Sigmoid colon (tissue), 7 donors: ENCODE measurements at places on chromosomes 5 and 9. TPM values are rescaled to one million over a fixed set of nuclear protein-coding genes. Genes with fewer than 3 reads are reported as not detected.

Gene PIP5K1B
- total RNA-seq = 23.5 TPM

Gene PCDHB8
- total RNA-seq = 0.82 TPM

- peaks cover 81% of the 10 kb centered on the region for H3K36me3 ChIP-seq
- no peaks in the 10 kb centered on the region for H3K4me1 ChIP-seq
- peak overlapping the region; percentile 17 for H3K27ac ChIP-seq
- H3K27me3 ChIP-seq = no peaks in the 10 kb centered on the region
- no peak for DNase-seq
These were observed 115.8 kb downstream of the DPYSL3 start for GRCh38 chr5:147393874-147394672.

DNA sequence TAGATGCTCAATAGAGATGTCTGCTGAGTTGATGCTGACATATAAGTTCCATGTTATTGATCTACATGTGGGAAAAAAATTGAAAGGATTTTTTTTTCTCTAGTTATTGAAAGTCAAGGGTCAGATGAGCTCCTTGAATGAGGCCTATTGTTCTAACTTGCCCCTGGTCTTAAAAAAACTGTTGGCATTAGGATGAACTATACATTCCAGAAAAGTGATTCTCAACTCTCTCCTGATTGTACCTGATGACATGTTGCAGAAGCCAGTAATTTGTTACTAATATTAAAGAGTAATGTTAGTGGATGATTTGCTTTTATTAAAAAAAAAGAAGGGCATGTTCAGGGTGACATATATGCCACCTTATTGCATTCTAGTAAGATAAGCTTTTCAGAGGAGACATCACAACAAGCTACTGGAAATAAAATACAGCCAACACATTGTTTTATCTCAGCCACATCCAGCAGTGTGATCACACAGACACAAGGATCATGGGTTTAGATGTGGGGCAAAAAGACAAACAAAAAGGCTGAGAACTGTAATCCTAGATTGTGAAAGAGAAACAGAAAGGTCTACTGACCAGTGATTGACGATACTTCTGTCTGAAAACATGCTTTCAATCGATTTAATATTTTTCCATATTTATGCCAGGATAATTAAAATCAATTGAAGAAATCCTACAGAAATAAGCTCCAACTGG lies 1314.1 kb upstream of the C9orf72 start:
- DNase-seq = no peak
- no peak overlapping the region for H3K4me3 ChIP-seq
- H3K27ac ChIP-seq = no peak overlapping the region

Gene AK6
- 34.1 TPM for total RNA-seq

DNA sequence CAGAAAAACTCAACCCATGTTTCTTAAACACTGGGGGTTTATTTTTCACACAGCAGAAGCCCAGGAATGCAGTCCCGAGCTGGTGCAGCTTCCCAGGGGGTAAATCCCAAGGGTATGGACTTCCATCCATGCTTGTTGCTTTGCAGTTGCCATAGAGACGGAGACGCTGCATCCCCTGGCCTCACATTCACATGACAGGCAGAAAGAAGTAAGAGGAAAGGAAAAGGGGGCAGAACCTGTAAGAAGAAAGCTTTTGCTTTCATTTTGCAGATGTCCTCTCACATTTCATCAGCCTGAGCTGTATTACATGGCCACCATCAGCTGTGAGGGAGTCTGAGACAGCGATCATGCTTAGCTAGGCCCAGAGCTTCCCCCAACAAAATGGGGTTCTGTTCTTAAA lies 321.0 kb downstream of the AGTPBP1 start:
- no peaks in the 10 kb centered on the region for H3K36me3 ChIP-seq
- no peak overlapping the region for H3K27ac ChIP-seq
- no peak for DNase-seq
- no peaks in the 10 kb centered on the region for H3K4me1 ChIP-seq

DNA sequence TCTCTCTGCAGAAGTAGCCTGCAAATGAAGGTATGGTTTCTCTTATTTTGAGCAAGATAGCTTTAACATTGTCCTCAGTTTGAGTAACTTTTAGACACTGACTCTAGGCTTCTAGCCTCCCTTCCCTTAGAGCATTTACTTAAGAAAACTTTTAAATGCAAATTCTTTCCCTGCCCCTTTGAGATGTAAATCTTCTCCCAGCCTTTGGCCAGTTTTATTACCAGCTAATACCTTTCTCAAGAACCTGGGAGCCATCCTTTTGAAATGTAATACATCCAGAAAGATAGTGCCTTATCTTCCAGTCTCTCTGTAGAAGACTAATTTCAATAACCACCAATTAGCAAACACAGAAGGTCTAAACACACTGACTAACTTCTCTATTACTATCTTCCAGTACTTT lies 688.9 kb upstream of the CDH9 start:
- no peak for DNase-seq
- no peak overlapping the region for H3K4me3 ChIP-seq
- no peak overlapping the region for H3K27ac ChIP-seq
- no peaks in the 10 kb centered on the region for H3K36me3 ChIP-seq
- H3K4me1 ChIP-seq = no peaks in the 10 kb centered on the region

Gene FOXD1
- not detected for total RNA-seq

Gene SOX30
- total RNA-seq = not detected

- H3K27ac ChIP-seq = no peak overlapping the region
- DNase-seq = no peak
- H3K4me3 ChIP-seq = no peak overlapping the region
- no peaks in the 10 kb centered on the region for H3K36me3 ChIP-seq
- H3K4me1 ChIP-seq = no peaks in the 10 kb centered on the region
- H3K27me3 ChIP-seq = no peaks in the 10 kb centered on the region
These were observed 565.0 kb downstream of the DMRTA1 start for GRCh38 chr9:23011669-23012068.

- no peak for DNase-seq
- no peaks in the 10 kb centered on the region for H3K4me1 ChIP-seq
- no peak overlapping the region for H3K4me3 ChIP-seq
- no peaks in the 10 kb centered on the region for H3K36me3 ChIP-seq
- H3K27me3 ChIP-seq = no peaks in the 10 kb centered on the region
- no peak overlapping the region for H3K27ac ChIP-seq
These were observed 117.0 kb downstream of the GAS1 start for GRCh38 chr9:86830356-86830755.

GRCh38 chr5:107320376-107320775 lies 350.4 kb downstream of the EFNA5 start:
- no peaks in the 10 kb centered on the region for H3K36me3 ChIP-seq
- no peak overlapping the region for H3K27ac ChIP-seq
- no peak for DNase-seq
- no peaks in the 10 kb centered on the region for H3K27me3 ChIP-seq
- H3K4me3 ChIP-seq = no peak overlapping the region
